ENCODE measurements at places on chromosomes 16 and 17. TPM values are rescaled to one million over a fixed set of nuclear protein-coding genes. Genes with fewer than 3 reads are reported as not detected.

PDE6G gene
- total RNA-seq = 0.35 TPM

PMP22 gene
- total RNA-seq = 260 TPM

NAE1 gene
- 51.0 TPM for total RNA-seq

SPAG9 gene
- 120 TPM for total RNA-seq

PRSS21 gene
- total RNA-seq = 0.15 TPM

OR1F1 gene
- total RNA-seq = not detected

HSF4 gene
- 31.7 TPM for total RNA-seq

SLC35G6 gene
- not detected for total RNA-seq

GRIN2C gene
- 0.23 TPM for total RNA-seq

CX3CL1 gene
- 0.83 TPM for total RNA-seq

ATP2A3 gene
- total RNA-seq = 2.7 TPM

RCVRN gene
- not detected for total RNA-seq

All from smooth muscle cell of the coronary artery (primary cell).